Muscle of leg (tissue), 16 donors: ENCODE measurements at places on chromosomes 3 and 15.

GRCh38 chr3:49387721-49388120 is 24.1 kb downstream of the RHOA start:
- DNase-seq = no peak
- no peak overlapping the region for H3K27ac ChIP-seq

DNA sequence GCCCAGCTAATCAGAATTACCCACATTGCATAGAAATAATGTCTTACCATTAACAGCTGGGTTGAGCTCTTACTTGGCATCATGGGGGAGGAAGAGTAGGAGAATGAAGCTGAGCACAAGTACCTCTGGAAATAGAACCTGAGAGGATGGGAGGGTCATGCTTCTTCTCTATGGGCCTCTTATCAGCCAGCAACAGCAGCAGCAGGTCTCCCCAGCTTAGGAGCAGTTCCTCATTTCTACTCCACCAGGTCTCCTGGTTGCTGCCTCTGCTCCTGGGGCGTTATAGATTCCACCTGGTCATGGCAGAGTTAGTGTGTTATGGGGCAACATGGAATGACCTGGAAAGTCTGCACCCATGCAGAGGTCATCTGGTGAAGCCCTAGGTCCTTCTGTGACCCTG is 3.4 kb downstream of the FSD2 start:
- DNase-seq = no peak
- no peak overlapping the region for H3K4me3 ChIP-seq
- H3K27ac ChIP-seq = no peak overlapping the region
- no peaks in the 10 kb centered on the region for H3K27me3 ChIP-seq

DNA sequence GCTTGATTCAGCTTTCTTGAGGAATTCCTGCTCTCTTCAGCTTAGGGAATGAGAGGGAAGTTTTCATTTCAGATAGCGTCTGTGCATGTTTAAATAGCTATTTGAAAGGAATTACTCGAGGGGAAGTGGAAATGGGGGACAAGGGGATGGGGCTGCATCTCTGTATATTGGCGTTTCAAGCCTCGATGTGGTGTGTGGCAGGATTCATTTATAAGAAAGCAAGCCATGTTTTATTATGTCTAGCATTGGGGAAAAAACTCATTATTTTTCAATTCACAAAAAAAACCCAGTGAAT is 1.0 kb downstream of the ATP2C1 start:
- H3K27ac ChIP-seq = peak overlapping the region; percentile 92
- no peaks in the 10 kb centered on the region for H3K36me3 ChIP-seq

- H3K4me3 ChIP-seq = no peak overlapping the region
- peaks cover 40% of the 10 kb centered on the region for H3K36me3 ChIP-seq
- H3K27me3 ChIP-seq = no peaks in the 10 kb centered on the region
- DNase-seq = peak; percentile 3
- no peak overlapping the region for H3K27ac ChIP-seq
These were observed 80.1 kb downstream of the SETD2 start for GRCh38 chr3:47083786-47084185.

- no peak overlapping the region for H3K27ac ChIP-seq
- H3K36me3 ChIP-seq = peaks cover 17% of the 10 kb centered on the region
- H3K27me3 ChIP-seq = no peaks in the 10 kb centered on the region
- H3K4me3 ChIP-seq = no peak overlapping the region
These were observed 22.3 kb downstream of the HACL1 start for GRCh38 chr3:15579051-15579450.
